ENCODE measurements at places on chromosomes 5 and 9. TPM values are rescaled to one million over a fixed set of nuclear protein-coding genes. Genes with fewer than 3 reads are reported as not detected.

DNA sequence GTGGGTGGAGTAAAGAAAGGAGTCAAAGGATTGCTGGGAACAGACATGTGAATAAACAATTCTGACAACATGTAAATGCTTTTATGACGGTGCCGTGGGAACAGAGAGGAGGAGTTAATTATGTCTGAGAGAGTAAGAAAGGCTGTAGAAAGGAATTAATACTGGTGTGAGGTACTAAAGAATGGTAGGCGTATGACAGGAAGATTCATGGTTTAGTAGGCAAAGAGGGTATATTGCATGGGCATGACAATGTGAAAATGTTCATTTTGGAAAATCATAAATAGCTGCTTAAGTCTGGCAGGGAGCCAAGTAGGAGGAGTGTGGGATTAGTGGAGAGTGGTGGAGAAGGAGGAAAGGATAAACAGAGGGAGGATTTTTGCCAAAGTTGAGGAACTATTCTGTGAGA, 19.7 kb downstream of the NAA35 start:
- no peak overlapping the region for H3K27ac ChIP-seq
- H3K27me3 ChIP-seq = no peaks in the 10 kb centered on the region
- peaks cover 3% of the 10 kb centered on the region for H3K36me3 ChIP-seq
- no peaks in the 10 kb centered on the region for H3K4me1 ChIP-seq
- H3K4me3 ChIP-seq = no peak overlapping the region

The WDR38 gene
- not detected for total RNA-seq

- H3K36me3 ChIP-seq = no peaks in the 10 kb centered on the region
- H3K4me3 ChIP-seq = no peak overlapping the region
- no peak overlapping the region for H3K27ac ChIP-seq
- DNase-seq = no peak
- H3K27me3 ChIP-seq = no peaks in the 10 kb centered on the region
Observed at GRCh38 chr9:18985464-18985951, 47.5 kb downstream of the SAXO1 start.

The TMEM171 gene
- total RNA-seq = 0.37 TPM

GRCh38 chr5:171629628-171630349, 155.8 kb upstream of the SMIM23 start:
- H3K27me3 ChIP-seq = no peaks in the 10 kb centered on the region
- H3K4me3 ChIP-seq = peak overlapping the region; percentile 10
- no peak overlapping the region for H3K27ac ChIP-seq

The CNTFR gene
- 0.90 TPM for total RNA-seq

DNA sequence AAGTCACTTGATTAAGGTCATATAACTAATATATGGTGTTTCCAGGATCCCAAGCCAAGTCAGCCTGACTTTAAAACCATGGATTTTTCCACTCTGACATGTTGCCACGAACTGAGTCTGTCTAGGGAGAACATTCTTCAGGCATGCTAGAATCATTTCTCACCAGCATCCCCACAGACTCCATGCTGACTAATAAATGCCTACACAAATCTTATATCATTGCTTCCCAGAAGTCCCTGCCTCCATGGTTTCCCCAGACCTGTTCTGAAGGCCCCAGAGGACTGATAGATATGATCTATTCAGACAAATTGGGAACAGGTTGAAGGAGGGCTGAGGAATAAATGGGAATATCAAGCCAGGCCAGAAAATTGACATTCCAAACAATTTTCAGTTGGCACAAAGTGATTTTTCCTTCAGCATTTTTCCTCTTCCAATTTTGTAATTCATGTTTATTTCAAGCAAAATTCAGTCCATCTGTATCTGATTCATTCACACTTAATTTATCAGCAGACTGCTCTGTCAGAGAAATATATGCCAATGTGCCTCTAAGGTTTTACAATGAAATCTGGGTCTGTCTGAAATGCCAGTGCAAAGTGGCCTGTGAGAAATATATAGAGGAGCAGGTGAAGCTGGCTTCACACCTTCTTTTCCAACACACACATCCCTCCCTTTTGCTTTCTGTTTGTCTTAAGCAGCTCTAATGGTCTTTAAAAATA, 413.6 kb upstream of the TNC start:
- H3K4me1 ChIP-seq = no peaks in the 10 kb centered on the region
- no peak overlapping the region for H3K4me3 ChIP-seq
- no peaks in the 10 kb centered on the region for H3K36me3 ChIP-seq
- H3K27me3 ChIP-seq = no peaks in the 10 kb centered on the region
- no peak overlapping the region for H3K27ac ChIP-seq

DNA sequence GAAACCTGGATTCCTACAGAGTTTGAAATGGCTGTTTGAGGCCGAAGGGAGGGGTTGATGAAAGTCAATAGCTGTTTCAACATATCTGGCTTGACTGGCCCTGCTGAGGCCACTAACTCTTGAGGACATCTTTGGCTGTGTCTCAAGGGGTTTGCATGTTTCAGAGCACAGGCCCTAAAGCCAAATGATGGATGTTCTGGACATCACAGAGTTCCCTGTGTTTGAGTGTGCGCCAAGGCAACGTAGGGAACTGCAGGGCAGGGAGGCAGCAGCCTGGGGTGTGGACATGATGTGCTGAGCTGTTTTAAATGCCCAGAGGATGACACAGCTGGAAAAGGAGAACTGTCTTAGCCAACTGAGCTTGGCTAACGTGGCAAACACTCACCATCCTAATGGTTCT, 89.6 kb downstream of the RAPGEF1 start:
- peaks cover 57% of the 10 kb centered on the region for H3K4me1 ChIP-seq
- peaks cover 28% of the 10 kb centered on the region for H3K36me3 ChIP-seq
- no peak overlapping the region for H3K27ac ChIP-seq
- no peak for DNase-seq
- H3K27me3 ChIP-seq = no peaks in the 10 kb centered on the region

Data from left lung (tissue), 14 donors.